ENCODE measurements at places on chromosomes 11 and 22. TPM values are rescaled to one million over a fixed set of nuclear protein-coding genes. Genes with fewer than 3 reads are reported as not detected.

DNA sequence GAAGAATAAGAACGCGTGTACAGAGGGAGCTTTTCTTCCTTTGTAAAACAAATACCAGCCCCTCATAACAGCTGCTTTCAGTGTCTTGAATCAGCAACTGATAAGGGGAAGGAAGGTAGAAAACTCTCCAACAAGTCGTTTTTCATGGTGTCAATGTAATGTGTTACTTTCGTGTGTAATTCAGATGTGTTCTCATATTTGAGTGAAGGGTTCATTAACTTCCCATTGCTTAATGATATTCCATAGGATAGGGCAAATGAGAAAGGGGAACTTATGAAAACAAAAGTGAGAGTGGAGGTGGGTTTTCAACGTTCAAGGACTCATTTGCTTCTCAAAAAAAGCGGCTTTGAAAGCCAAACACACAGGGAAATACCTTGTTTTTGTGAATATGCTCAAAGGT lies 452.1 kb downstream of the NTM start:
- DNase-seq: no peak
- H3K4me3 ChIP-seq: no peak overlapping the region
- peaks cover 33% of the 10 kb centered on the region for H3K27me3 ChIP-seq
- H3K27ac ChIP-seq: no peak overlapping the region
- H3K4me1 ChIP-seq: no peaks in the 10 kb centered on the region

DNA sequence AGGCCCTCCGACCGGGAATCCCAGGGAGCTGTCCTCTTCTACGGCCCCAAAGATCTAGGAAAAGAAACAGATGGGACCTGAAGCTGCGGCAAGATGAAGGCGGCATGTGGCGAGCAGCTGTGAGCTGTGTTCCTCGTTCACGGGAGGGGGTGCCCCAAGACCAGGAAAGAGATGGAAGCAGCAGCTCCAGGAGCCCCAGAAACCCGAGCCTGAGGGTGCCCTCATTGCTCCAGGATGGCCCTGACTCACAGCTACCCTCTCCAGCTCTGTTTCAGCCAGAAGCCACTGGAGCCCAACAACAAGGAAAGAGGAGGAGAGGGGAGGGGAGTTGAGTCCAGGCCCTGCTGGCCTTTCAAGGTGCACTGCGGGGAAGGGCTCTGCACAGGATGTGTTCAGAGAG lies 23.7 kb upstream of the NAP1L4 start:
- no peak overlapping the region for H3K27ac ChIP-seq
- H3K4me1 ChIP-seq: peaks cover 12% of the 10 kb centered on the region
- H3K4me3 ChIP-seq: no peak overlapping the region
- H3K36me3 ChIP-seq: peaks cover 76% of the 10 kb centered on the region
- H3K27me3 ChIP-seq: no peaks in the 10 kb centered on the region

The VWA5A gene
- total RNA-seq: 4.7 TPM

GRCh38 chr11:30578406-30578805 lies 7.7 kb downstream of the MPPED2 start:
- peaks cover 8% of the 10 kb centered on the region for H3K27me3 ChIP-seq
- no peaks in the 10 kb centered on the region for H3K4me1 ChIP-seq
- no peak for DNase-seq
- H3K4me3 ChIP-seq: no peak overlapping the region
- no peaks in the 10 kb centered on the region for H3K36me3 ChIP-seq

The ROM1 gene
- 2.2 TPM for total RNA-seq

- H3K36me3 ChIP-seq: no peaks in the 10 kb centered on the region
- DNase-seq: peak; percentile 45
- H3K4me3 ChIP-seq: no peak overlapping the region
- H3K27me3 ChIP-seq: no peaks in the 10 kb centered on the region
- no peak overlapping the region for H3K27ac ChIP-seq
These were observed 7.9 kb upstream of the MACROD1 start for GRCh38 chr11:64173616-64174355.

DNA sequence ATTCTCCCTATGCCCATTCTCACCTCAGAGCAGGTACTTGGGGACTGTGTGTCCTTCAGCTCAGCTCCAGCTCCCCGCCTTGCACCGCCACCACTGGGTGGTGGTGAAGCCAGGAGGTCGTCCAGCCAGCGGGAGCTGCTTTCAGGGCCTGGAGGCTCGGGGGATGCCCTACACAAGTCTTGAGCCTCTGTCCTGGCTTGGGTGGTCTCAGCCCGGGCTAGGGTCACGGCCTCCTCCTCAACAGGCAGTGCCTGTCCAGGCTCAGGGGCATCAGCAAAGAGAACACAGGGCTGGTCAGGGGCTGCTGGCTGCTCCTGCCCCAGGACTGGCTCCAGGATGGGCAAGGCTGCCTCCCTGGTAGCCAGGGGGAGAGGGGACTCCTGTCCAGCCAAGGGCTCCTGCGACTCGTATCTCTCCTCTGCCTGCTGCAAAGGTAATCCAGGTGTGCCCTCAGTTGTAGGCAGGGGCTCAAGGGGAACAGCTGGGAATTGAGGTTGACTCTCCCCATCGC lies 12.2 kb downstream of the TNKS1BP1 start:
- H3K27me3 ChIP-seq: no peaks in the 10 kb centered on the region
- H3K4me3 ChIP-seq: no peak overlapping the region
- peak overlapping the region; percentile 15 for H3K27ac ChIP-seq
- peaks cover 52% of the 10 kb centered on the region for H3K4me1 ChIP-seq
- peaks cover 79% of the 10 kb centered on the region for H3K36me3 ChIP-seq

GRCh38 chr11:34329876-34330275 lies 27.9 kb downstream of the ABTB2 start:
- H3K27me3 ChIP-seq: peaks cover 18% of the 10 kb centered on the region
- no peak overlapping the region for H3K27ac ChIP-seq
- no peak overlapping the region for H3K4me3 ChIP-seq
- no peak for DNase-seq
- H3K4me1 ChIP-seq: peaks cover 2% of the 10 kb centered on the region
- no peaks in the 10 kb centered on the region for H3K36me3 ChIP-seq

The ZNF202 gene
- 8.2 TPM for total RNA-seq

GRCh38 chr11:130086669-130087068 lies 17.0 kb downstream of the APLP2 start:
- no peaks in the 10 kb centered on the region for H3K27me3 ChIP-seq
- peaks cover 5% of the 10 kb centered on the region for H3K4me1 ChIP-seq
- no peak for DNase-seq
- no peak overlapping the region for H3K27ac ChIP-seq
- no peaks in the 10 kb centered on the region for H3K36me3 ChIP-seq

DNA sequence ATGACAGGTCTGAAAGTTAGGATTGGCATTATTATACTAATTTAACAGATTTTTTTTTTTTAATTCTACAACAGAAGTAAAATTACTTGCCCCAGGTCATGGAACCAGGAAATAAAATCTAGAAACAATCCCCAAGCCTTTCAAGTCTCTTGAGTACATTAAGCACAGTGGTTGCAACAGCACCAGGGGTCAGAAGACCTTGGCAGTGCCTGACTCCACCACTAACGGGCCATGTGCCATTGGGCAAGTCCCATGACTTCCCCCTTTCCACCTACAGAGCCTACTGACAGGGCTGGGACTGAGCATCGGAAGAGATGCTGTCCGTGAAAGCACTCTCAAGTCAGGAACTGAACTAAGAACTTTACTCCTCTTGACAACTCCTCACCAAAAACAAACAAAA lies 98.6 kb upstream of the AKIP1 start:
- H3K4me3 ChIP-seq: no peak overlapping the region
- peak overlapping the region; percentile 72 for H3K27ac ChIP-seq
- H3K36me3 ChIP-seq: no peaks in the 10 kb centered on the region
- H3K27me3 ChIP-seq: no peaks in the 10 kb centered on the region

DNA sequence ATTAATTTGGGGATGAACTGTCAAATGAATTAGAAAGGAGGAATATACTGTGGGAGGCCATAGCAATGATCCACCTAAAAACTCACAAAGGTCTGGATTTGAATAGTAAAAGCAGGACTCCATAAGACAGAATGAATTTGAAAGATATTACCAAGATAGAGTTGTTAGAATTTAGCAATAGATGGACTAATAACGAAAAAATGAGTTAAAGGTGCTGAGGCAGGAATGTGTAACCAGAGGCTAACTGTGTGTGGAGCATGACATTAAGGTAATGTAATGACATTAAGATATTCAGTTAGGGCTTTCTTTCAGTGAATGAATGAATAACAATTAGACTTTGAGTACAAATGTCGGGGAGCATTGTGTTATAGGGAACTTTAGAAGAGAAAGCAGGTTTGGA lies 51.3 kb downstream of the AASDHPPT start:
- DNase-seq: no peak
- no peak overlapping the region for H3K27ac ChIP-seq
- H3K4me1 ChIP-seq: no peaks in the 10 kb centered on the region
- H3K27me3 ChIP-seq: peaks cover 1% of the 10 kb centered on the region
- no peaks in the 10 kb centered on the region for H3K36me3 ChIP-seq

GRCh38 chr22:36379593-36380361 lies 8.0 kb downstream of the MYH9 start:
- peaks cover 53% of the 10 kb centered on the region for H3K36me3 ChIP-seq
- no peak overlapping the region for H3K4me3 ChIP-seq
- H3K4me1 ChIP-seq: peaks cover 40% of the 10 kb centered on the region
- H3K27ac ChIP-seq: peak overlapping the region; percentile 27

DNA sequence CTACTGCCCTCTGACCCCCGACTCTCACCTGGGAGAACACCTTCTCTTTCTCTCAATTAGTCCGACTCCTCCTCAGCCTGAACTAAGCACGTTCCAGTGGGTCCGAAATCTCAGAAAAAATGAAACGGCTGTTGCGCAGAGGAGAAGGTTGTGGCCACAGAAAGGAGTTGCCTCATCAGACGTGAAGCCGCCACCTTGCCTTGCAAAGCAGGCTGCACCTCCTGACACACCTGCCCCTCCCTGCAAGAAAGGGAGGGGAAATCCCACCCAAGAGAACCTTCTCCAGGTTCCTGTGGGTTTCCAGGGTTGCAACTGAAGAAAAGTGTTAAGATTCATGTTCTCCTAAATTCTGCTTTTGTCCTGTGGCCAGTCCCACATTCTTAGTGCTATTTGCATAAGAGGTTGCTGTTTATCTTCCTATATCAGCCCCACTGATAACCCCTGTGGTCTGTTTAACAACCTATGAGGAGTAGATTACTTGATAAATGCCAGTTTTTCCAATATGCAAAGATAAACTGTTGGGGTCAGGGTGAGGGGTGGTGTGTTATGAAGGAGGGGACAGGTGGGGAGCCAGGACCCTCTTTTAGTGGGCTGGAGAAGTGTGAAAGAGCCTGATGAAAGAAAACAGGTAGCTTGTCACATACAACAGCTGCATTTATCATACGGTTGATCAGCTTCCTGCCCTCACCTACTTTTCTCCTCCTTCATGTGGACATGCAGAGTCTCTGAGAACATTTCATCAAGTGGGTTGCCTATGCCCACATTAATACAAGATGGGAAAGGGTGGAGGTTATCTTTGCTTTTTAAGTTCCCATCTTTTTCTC lies 18.2 kb downstream of the ZBTB16 start:
- H3K27ac ChIP-seq: no peak overlapping the region
- H3K4me3 ChIP-seq: no peak overlapping the region

The SHANK3 gene
- total RNA-seq: 0.18 TPM

The IRAG1 gene
- 21.1 TPM for total RNA-seq

GRCh38 chr11:86672007-86672621 lies at the start of gene ME3:
Gene ME3 (minus strand): TSS chr11:86672616.
- peak within 1 kb of the TSS; percentile 64 for H3K4me3 ChIP-seq
- H3K27me3 ChIP-seq: no peaks in the 10 kb centered on the region
- 0 out of 2 replicates have a peak, but pooled peaks cover 2% of the 10 kb centered on the region for H3K4me1 ChIP-seq

GRCh38 chr11:8617063-8617462 lies 23.0 kb upstream of the STK33 start:
- H3K36me3 ChIP-seq: peaks cover 38% of the 10 kb centered on the region
- no peaks in the 10 kb centered on the region for H3K27me3 ChIP-seq
- no peaks in the 10 kb centered on the region for H3K4me1 ChIP-seq
- H3K4me3 ChIP-seq: no peak overlapping the region

The TUB gene
- total RNA-seq: 12.9 TPM

- no peak for DNase-seq
- peak overlapping the region; percentile 69 for H3K4me3 ChIP-seq
- H3K4me1 ChIP-seq: peaks cover 18% of the 10 kb centered on the region
- peaks cover 9% of the 10 kb centered on the region for H3K36me3 ChIP-seq
- no peaks in the 10 kb centered on the region for H3K27me3 ChIP-seq
These were observed 30.6 kb downstream of the PISD start for GRCh38 chr22:31631436-31631835.

DNA sequence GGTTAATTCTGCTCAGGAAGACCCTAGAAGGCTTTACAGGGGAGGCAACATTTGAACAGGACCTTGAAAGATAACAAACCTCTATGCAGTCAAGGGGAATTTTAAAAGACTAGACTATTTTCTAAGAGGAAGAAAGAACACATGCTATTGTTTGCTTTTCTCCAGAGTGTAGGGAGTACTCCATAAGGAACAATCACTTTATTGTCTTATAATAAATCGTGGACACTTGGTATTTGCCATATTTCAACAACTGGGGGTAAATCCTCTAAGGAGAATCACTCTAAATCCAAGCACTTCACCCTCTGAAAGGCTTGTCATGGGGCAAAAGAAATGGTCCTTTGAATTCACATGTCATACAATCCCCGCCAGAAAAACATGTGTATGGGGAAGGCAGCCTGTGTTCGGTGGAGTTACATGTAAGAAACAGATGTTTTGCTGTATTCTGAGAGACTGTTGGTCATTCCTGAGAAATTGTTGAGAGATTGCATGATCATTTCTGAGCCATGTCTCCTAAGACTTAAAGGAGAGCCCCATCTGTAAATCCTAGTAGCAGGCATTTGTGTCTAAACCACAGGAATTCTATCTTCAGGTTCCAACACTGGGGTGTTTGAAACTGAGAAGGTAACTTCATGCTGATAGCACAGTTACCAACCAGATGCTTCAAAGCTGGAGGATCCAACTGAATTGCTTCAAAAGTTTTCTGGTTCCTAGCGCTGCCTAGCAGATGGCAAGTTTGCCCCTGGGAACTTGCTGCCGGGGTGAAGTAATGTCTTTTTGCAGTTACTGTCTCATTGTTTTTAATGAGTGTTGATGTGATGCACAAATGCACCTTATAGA lies 66.8 kb downstream of the FZD4 start:
- no peaks in the 10 kb centered on the region for H3K27me3 ChIP-seq
- no peaks in the 10 kb centered on the region for H3K36me3 ChIP-seq
- H3K4me1 ChIP-seq: peaks cover 6% of the 10 kb centered on the region
- no peak overlapping the region for H3K4me3 ChIP-seq
- no peak overlapping the region for H3K27ac ChIP-seq
- DNase-seq: peak; percentile 79

Measured in IMR-90 (cell line).